ENCODE measurements at places on chromosomes 5 and 9.

DNA sequence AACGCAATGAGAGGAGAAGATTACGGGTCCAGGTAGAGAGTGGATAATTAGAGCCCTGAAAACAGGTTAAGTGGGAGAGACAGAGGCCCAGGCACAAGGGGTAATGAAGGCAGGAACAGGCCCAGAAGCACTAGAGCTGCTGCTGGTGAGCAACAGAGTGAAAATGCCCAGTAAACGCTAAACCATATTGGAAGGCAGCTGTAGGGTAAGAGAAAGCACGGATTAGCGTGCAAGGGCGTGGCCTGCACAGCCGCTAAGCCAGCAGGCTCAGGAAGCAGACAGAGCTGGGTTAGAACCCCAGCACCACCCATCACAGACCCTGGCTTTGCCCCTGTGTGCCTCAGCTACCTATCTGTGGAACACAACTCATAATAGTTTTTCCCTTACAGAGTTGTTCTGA, 93.2 kb downstream of the PAX5 start:
- no peak for DNase-seq

GRCh38 chr9:125412166-125412565, 150.5 kb downstream of the GAPVD1 start:
- DNase-seq: no peak

- no peak for DNase-seq
These were observed 172.8 kb downstream of the AUH start for GRCh38 chr9:91188719-91189590.

DNA sequence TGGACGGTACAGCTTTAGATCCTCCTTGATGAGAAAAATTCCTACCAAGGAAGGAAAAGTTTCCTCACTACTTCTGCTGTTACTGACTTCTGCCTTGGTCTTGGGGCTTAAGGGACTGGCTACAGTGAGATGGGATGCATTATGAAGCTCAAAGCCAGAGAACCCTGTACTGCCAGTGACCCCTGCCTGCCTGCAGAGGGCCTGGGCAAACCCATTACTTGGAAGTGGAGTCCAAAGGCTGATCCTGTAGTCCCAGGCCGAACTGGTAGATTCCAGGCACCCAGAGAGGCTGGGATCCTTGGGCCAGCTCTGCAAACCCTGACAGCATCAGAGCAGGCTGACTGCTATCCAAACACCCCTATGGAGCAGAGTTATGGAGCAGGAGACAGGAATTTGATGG, 25.7 kb upstream of the NR5A1 start:
- no peak for DNase-seq

DNA sequence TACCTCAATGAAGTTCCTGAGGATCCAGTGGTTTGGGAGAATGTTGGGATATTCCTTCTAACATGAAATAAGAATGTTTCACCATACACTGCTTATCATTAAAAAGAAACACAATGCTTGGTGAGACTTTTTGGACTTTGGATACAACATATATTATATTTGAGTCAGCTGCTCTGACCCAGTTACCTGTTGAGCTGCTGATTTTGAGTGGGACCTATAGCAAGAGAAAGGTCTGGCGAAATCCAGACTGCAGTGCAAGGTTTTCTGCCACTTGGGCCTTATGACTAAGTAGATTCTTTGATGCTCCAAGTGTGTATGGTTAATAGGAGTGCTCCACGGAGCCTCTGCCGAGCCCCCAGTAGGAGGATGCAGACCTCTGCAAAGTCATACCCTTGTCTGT, 10.0 kb upstream of the RALGPS1 start:
- DNase-seq: no peak

- DNase-seq: no peak
These were observed 148.7 kb downstream of the OXCT1 start for GRCh38 chr5:41721516-41721915.

GRCh38 chr5:140468188-140468587, 66.6 kb downstream of the ANKHD1 start:
- DNase-seq: peak; percentile 18
